ENCODE measurements at places on chromosomes 2 and 18.

- DNase-seq, result no peak
Measured at GRCh38 chr2:60541056-60541651, 12.3 kb downstream of the BCL11A start.

DNA sequence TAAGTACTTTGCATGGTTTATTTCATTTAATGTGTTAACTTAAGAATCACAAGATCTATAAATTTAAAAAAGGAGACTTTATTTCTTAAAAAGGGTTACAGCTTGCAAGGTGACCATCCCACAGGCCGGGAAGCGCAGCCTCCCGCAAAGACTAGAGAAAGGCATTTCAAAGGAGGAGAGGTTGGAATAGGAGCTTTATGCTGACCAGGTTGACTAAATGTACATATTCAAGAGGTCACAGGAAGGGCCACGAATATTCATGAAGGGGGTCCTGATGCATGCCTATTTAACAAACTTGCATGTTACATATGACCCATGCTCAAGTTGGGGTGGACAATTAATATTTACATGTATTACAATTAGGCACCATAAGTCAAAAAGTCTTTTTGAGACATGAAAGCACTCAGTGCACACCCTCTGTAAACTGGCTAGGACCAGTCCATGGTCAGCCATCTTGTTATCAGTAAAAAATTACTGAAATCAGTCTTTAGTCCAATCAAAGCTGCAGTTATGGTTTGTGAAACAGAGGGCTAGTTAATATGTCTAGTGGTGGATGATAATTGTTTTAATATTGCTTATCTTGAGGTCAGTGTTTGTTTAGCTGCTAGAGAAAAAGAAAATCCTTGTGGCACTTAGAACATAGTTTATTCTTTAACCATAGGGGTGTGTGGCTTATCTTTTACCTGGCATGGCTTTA, 169.3 kb downstream of the KCNE4 start:
- DNase-seq, result no peak

DNA sequence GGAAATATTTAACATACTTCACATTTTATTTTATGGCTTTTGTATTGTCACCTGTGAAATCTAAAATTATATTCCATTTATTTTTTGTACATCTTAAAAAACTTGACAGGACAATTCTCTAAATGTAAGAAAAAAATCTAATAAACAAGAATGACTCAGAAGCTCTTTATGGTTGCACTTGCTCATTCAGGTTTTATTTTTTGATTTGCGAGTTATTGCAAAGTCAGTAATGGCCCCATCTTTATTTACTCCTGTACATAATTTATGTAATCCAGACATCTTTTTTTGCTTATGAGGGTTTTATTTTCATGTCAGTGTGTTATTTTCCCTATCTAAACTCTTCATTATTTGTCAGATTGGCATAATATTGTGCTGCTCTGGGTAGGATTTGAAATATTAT, 145.1 kb downstream of the MBD5 start:
- DNase-seq, result no peak

- no peak for DNase-seq
Measured at GRCh38 chr2:60634438-60634837, 81.0 kb upstream of the BCL11A start.

DNA sequence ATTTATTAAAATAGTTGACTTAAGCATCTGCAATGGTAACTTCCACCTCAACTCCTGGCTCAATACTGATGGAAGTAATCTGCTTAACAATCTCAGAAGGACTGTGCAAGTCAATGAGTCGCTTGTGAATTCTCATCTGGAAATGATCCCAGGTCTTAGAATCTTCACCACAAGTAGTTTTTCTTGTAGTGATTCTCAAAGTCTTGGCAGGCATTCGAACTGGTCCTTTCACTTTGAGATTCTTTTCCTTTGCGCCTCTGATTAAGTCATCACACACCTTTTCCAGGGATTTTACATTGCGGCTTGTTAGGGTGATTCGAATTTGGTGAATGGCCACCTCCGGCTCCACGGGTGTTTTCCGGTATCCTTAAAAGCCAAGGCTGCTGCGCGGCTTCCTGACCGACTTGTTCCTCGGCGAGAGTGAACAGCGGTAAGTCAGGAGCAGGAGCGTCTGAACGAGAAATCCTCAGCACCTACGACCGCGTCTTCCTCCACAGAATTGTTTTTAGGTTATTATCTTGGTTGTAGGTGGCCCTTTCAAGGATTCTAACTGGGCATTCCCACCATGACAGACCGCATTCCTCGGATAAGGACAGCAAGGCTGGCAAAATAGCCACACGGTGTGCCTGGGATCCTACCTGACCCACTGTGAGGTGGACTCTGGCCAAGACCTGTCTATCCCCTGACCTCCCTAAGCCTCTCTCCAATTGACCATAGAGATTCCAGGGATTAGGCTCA, 23.8 kb upstream of the SLC20A1 start:
- DNase-seq, result no peak

DNA sequence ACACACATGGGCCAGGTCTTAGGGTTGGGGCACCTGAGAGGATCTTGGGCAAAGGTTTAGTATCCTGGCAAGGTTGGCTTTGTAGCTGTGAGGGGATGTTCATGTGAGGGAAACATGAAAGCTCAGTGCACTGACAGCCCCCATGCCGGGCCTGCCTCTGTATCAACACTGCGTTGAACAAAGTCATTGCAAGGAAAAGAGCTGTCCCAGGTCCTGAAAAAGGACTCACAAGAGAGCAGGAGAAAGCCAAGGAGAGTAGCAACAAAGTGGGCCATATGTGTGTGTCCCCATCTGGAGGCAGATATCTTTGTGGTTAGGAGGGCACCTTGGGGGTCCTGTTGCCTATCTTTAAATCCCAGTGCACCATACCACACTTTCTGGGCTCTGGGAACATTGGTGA, 237.8 kb upstream of the THSD7B start:
- no peak for DNase-seq

DNA sequence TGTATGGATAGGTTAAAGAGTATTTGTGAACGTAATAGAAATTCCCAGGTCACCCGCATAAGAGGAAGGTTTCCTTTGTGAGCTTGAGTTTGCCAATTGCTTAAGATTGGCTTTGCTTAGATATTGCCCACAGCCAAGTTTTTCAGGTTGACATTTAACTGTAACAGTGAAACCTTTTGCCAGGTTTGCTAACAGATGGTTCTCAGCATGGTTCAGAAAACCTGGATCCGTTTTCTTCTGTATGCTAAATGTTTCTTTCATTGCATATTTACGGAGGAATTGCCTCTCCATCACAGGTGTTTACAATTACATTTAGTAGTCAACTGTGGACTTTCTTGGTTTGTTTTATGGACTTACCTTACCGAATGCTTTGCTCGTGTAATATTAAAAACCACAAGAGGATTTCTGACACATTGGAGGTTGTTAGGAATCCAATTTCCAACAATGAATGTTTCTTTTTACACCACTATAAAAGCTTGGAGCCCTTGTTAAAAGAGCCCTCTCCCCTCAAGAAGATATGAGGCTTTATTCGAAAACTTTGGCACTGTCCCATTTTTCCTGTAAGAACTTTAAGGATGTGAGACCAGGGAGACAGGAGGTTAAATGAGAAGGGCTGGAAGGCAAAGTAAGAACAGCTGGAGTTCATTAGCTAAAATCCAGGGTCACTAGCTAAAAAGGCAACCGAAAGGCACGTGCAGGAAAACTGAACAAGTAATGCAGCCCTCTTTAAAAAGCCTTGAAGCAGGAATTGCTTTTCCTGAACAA, 7.8 kb downstream of the CDK15 start:
- no peak for DNase-seq

Data from coronary artery (tissue), 2 donors.